Sigmoid colon (tissue), 7 donors: ENCODE measurements at places on chromosomes 5 and 9. TPM values are rescaled to one million over a fixed set of nuclear protein-coding genes. Genes with fewer than 3 reads are reported as not detected.

ROR2 gene
- 0.46 TPM for polyA plus RNA-seq

LRRC19 gene
- polyA plus RNA-seq = 13.8 TPM

LSM11 gene
- 0.92 TPM for polyA plus RNA-seq

AGXT2 gene
- polyA plus RNA-seq = not detected

ZBTB26 gene
- 3.2 TPM for polyA plus RNA-seq

PCDHB1 gene
- not detected for polyA plus RNA-seq

PANK3 gene
- polyA plus RNA-seq = 40.9 TPM

FSTL4 gene
- 0.23 TPM for polyA plus RNA-seq

ARL14EPL gene
- not detected for polyA plus RNA-seq

C5orf58 gene
- not detected for polyA plus RNA-seq

SCAMP1 gene
- polyA plus RNA-seq = 3.9 TPM

BTNL3 gene
- 18.3 TPM for polyA plus RNA-seq

P4HA2 gene
- polyA plus RNA-seq = 24.8 TPM

SLC27A4 gene
- 45.1 TPM for polyA plus RNA-seq

DDX4 gene
- not detected for polyA plus RNA-seq

HSPA4 gene
- polyA plus RNA-seq = 24.0 TPM

FOXD4L4 gene
- polyA plus RNA-seq = 0.07 TPM
